ENCODE measurements at places on chromosomes 2 and 18.

- no peak for DNase-seq
Observed at GRCh38 chr2:10141736-10142639, 19.4 kb downstream of the RRM2 start.

- no peak for DNase-seq
Observed at GRCh38 chr18:65056575-65056974, 694.2 kb upstream of the CDH7 start.

DNA sequence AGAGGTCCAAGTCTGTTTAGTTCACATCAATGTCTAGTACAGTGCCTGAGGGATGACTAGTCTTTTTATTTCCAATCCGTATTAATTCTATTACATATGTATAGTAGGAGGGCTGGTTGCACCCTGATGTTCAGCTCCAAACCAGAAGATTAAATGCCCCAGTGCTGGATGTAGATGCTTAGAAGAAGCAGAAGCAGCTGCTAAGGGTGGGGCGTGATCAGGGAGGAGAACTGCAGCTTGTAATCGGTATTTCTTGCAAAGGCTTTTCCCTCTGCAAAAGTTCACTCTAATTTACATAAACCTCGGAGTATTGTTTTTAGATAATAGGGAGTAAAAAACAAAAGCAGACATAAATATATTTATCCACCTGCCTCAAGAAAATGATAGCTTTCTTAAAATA is 145.3 kb upstream of the ITGA4 start:
- DNase-seq = no peak

GRCh38 chr2:85369500-85369899 is 14.9 kb downstream of the ELMOD3 start:
- DNase-seq = no peak

- no peak for DNase-seq
Observed at GRCh38 chr18:33838054-33838453, 260.0 kb downstream of the ASXL3 start.
